Stimulated activated CD8-positive, alpha-beta memory T cell treated with anti-CD3 and anti-CD28 coated beads, Interleukin-12 subunit alpha, Interleukin-12 subunit beta, amount 100 ng/mL, for 4 hours (primary cell): ENCODE measurements at places on chromosomes 2 and 18.

GRCh38 chr2:59655809-59656208 is 897.6 kb downstream of the BCL11A start:
- DNase-seq, result no peak

DNA sequence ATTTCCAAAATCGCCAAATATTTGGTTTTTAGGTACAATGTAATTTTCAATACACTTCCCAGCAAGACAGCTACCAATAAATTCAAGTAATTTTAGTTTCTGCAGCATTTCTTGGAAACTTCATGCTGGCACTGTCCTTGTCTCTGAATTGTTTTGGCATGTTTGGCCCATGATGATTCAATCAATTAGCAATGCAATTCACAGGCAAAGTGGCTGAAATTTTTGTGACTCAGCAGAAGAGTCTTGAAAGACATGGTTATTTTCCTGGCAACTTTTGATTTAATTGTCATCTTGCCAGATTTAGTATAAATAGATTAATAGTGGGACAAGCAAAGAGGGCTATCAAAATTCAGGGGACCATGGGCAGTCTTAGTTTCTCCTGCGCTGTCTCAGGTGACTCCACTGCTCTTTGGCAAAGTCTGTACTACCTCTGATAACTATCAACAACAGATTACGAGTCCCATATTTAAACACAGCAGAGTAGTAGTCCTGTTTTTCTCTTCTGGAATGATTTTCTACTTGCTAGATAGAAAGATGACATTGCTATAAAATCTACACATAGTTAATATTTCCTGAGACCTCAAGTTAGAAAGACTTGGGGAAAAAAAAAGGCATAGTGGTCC is 88.9 kb upstream of the CYP26B1 start:
- no peak for DNase-seq

GRCh38 chr2:11121099-11121822 is 34.0 kb upstream of the SLC66A3 start:
- DNase-seq, result no peak

GRCh38 chr2:219079417-219079816 is 18.7 kb upstream of the IHH start:
- no peak for DNase-seq

GRCh38 chr2:187482796-187483195 is 34.7 kb upstream of the CALCRL start:
- DNase-seq, result no peak

- no peak for DNase-seq
Observed at GRCh38 chr2:170394641-170395387, 216.9 kb downstream of the MYO3B start.
